Caco-2 (cell line): ENCODE measurements at places on chromosomes 1 and 21. TPM values are rescaled to one million over a fixed set of nuclear protein-coding genes. Genes with fewer than 3 reads are reported as not detected.

DNA sequence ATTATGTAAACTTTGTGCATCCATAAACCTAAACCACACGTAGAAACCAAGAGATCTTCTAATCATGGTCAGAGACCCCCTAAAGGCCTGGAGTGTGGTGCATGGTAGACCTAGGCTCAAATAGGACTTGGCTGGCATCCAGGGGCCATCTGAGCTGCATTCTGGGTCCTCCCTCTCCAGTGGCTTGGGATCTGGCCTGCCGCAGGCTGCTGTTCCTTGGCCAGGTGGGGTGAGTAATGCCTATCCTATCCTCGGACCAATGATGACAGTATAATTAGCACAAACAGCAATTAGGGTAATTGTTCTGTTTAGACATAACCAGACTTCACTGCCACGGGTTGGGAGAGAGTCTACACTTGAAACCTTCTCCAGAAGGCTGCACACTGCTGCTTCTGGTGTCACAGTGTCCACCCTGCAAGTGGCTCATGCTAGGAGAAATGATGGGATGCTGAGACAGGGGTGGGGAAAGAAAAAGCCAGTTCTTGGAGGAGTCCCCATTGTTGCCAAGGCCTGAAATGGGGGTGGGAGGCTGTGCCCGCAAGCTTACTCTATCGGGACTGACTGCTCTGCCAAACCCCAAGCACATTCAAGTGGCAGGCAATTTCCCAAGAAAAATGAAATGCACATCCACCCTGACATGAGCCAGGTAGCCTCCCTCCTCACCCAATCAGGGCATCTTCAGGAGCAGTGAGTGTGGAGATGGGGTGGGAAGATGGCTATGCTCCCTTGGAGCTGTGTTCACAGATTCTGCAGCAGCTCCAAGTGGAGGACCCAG, 12.5 kb upstream of the PKP1 start:
- DNase-seq, result no peak

GRCh38 chr1:41559331-41559730, 74.8 kb upstream of the EDN2 start:
- DNase-seq, result no peak

The THEM5 gene
- total RNA-seq, result not detected in 2 replicates

DNA sequence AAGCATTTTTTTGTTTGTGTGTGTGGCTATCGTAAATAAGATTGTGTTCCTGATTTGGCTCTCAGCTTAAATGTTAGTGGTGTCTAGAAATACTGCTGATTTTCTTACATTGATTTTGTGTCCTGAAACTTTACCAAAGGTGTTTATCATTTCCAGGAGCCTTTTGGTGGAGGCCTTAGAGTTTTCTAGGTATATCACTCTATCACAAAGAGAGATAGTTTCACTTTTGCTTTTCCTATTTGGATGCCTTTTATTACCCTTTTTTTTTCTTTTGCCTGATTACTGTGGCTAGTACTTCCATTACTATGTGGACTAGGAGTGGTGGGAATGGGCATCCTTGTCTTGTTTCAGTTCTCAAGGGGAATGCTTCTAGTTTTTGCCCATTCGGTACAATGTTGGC, 109.6 kb downstream of the S1PR1 start:
- DNase-seq, result no peak

DNA sequence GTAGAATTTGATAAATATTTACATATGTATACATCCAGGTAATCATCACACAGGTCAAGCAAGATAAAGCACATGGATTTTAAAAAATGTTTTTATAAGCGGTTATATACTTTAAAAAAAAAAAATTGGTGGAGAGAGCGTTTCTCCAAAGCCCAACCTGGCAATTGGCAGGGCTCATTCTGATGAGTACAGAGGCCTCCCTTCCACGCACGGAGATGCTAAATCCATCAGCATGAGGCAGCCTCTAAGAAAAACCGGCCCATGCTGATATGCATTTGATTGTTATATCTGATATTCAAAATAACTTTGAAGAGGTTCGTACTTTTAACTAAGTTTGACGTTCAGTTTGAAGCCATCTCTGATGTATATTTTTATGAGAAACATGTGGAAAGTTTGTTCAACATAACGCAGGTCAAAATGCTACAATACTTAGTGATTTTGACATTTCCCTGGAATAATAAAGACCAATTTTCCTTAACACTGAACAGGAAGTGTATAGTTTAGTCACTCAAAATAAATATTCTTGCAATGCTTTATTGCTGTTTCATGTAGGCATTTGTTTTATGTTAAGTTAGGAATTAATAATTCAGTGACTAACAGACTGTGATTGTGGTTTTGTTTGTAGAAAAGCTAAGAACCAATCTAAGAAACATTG, 151.7 kb downstream of the NR5A2 start:
- no peak for DNase-seq

The TDRKH gene
- 12.6 and 15.0 TPM in 2 replicates for total RNA-seq

DNA sequence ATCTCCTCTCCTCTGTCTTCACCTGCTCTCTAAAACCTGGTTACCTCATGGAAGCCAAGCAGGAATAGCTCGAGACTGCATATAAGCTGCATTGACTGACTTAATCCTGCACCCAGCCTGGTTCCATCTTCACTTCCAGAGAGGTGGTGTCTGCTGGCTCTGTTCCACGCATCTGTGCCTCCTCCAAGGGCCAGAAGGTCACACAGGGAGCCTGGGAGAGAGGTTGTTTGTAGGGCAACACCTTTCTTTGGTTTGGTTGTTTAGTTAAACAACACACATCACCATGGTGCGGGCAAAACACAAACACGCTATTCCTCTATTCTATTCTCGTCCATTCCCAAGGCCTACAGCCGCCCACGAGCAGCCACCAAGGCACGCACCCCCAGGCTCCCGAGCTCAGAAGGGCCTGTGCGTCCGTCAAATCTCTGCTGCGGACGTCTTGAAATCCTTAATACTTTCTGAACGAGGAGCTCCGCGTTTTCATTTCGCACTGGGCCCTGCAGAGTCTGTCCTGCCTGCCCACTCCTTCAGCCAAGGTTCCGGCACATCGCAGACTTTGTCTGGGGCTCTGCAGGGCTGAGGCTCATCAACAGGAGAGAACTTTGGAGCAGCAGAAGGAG, 116.2 kb downstream of the RIPK4 start:
- DNase-seq, result peak; percentile 3
